ENCODE measurements at places on chromosomes 16 and 17.

DNA sequence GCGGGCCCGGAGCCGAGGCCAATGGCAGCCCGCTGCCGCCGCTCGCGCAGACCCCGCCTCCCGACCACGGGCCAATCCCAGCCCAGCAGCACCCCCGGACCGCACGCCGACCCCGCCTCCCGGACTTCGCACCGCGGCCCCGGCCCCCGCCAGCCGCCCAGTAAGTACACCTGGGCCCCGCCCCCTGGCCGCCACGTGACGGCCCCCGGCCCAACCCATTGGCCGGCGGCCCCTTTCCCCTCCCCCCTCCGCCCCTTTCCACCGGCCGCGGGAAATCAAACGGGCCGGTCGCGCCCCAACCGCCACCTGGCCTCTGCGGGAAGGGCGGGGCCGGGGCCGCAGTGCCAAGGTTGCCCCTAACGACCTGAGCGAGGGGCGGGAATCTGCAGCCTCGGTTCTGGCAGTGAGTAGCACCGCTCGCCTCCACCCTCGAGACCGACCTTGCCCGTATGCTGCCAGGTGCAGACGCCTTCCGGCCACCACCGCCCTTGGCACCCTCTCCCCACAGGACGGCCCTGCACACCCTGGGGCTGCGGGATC is at the start of gene YBX2:
Gene YBX2 (minus strand): TSS at position 26 of the 540 bp plus-strand sequence. CDS start 139 bp downstream, outside the sequence.
- DNase-seq, result peak; percentile 66

- no peak for DNase-seq
These were observed 1.8 kb downstream of the TNS4 start for GRCh38 chr17:40499551-40500189.

- no peak for DNase-seq
These were observed 1.6 kb upstream of the ODF4 start for GRCh38 chr17:8337802-8338752.

DNA sequence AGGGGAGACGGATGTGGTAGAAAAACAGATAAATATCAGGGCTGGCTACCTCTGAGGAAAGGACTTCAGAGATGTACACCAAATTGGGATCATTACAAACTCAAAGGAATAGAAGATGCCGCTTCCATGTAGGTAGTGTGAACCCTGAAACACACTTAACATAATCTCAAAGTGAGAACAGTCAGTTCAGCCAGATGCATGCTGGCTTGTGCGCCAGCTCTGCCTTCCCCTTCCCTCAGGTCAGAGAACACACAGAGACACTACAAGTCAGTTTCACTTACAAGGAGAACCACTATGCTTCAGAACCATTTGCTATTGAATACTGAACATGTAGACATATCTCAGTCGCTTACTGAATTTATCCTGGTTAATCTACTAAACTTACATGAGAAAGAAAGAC is 176.0 kb upstream of the AXIN2 start:
- no peak for DNase-seq

GRCh38 chr17:11515901-11516300 is 82.4 kb upstream of the DNAH9 start:
- no peak for DNase-seq

- no peak for DNase-seq
These were observed 41.5 kb upstream of the GNG13 start for GRCh38 chr16:842061-842476.

GRCh38 chr17:75842963-75843576 is 1.1 kb downstream of the UNC13D start:
- DNase-seq, result no peak

- DNase-seq, result peak; percentile 100
These were observed at the start of gene MBTD1 for GRCh38 chr17:51259564-51260236. TSS of gene MBTD1 (minus strand) at chr17:51260049. CDS start at chr17:51225161, 34,888 bp downstream.

GRCh38 chr17:8124350-8125153 is 646 bp upstream of the HES7 start:
- DNase-seq, result no peak

DNA sequence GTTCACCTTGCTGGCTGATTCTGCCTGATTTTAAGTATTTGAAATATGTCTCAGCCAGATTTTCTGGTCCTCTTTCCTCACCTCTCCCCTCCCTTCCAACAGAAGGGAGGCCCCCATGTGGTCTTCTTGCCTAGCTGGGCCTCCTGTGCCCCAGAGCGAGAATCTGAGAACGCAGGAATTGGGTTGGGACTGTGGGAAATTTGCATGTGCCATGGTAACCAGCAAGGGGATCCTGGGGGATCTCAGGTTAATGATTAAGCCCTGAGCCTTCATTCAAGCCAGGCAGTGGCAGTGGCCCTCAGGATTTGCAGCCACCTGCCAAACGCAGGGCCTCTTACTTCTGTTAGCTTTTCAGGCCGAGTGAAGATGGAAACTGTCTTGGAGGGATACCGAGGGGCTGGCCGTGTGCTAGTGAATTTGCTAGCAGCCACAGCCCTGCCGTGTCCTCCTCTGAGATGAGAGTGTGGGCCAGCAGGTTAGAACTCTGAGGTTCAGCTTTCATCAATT is 40.2 kb downstream of the KSR1 start:
- no peak for DNase-seq

GRCh38 chr16:67466581-67466980 is 14.4 kb downstream of the ATP6V0D1 start:
- no peak for DNase-seq

DNA sequence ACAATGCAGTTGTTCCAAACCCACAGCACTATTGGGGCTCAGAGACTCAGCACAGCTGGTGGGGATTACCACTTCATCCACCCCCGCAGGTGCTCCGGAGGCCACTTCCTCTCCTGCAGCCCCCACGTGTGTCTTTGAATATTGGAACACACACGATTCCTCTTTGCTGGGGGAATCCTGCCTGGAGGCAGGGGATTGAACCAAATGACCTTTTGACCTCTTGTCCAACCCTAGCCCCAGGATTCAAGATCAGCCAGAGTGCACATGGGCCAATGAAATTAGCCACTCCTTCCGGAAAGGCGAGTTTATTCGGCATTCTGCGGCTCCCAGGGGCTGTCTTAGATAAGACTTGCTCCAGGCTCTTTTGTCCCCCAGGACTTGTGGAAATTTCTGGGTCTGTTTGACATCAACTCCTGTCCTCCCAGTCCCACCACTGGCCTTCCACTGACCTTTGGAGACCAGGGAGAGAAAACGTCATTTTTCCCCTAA is 350.2 kb downstream of the FOXL1 start:
- DNase-seq, result no peak

- no peak for DNase-seq
These were observed 100.7 kb upstream of the CHMP6 start for GRCh38 chr17:80890921-80891396.

GRCh38 chr17:82840431-82840831 is 609 bp upstream of the ZNF750 start:
- no peak for DNase-seq

All from stimulated activated naive CD4-positive, alpha-beta T cell (primary cell).